Neuronal stem cell (in vitro differentiated cells): ENCODE measurements at places on chromosomes 13 and 19.

GRCh38 chr13:96229356-96229755, 139.4 kb downstream of the HS6ST3 start:
- no peak for DNase-seq
- no peak overlapping the region for H3K27ac ChIP-seq
- H3K4me1 ChIP-seq: no peaks in the 10 kb centered on the region
- no peaks in the 10 kb centered on the region for H3K36me3 ChIP-seq
- no peak overlapping the region for H3K4me3 ChIP-seq

DNA sequence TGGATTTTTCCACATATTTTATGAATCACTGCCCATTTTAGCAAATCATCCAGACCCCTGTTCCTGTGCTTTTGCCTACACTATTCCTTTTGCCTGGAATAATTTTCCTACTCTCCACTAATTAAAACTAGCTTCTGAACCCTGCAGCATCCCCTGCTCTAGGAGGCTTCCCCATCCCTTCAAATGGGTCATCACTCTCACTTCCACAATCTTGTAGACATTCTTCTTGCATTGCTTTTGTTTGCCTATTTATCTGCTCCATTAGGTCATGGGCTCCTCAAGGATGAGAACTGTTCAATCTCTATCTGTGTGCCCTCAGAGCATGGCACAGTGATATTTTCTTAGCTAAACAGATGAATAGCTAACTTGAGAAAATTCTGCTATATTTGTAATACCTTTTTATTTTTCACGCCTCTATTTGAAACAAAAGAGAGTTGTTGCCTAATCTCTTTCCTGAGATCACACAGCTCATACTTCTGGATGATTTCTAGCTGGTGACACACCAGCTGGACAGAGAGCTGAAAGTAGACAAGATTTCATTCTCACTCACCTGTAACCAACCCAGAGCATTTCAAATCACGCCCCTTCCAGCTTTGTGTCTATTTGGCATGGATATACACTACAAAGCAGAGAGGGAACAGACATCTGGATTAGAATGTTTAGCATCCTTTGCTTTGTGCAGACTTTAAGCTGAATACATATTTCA, 466.0 kb downstream of the FOXO1 start:
- DNase-seq: no peak
- no peaks in the 10 kb centered on the region for H3K4me1 ChIP-seq
- H3K27me3 ChIP-seq: no peaks in the 10 kb centered on the region

DNA sequence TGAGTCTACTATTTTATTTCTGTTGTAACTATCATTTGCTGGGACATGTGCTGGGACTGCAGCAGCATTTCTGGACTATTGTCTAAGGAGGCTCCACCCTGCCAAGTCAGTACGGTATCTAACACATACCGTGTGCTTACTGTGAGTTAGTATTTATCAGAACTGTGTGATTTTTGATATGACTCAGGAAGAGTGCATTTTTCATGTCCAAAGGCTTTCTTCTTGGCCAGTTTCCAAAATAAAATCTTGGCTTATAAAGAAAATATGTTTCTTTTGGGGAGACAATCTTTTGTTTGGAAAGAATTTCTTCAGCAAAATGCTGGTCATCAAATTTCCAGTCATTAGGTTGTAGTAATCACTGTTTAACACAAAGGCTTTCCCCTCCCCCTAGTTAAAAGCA, 11.6 kb downstream of the PARP4 start:
- no peaks in the 10 kb centered on the region for H3K27me3 ChIP-seq
- H3K36me3 ChIP-seq: peaks cover 10% of the 10 kb centered on the region
- no peak overlapping the region for H3K4me3 ChIP-seq
- no peak overlapping the region for H3K27ac ChIP-seq

DNA sequence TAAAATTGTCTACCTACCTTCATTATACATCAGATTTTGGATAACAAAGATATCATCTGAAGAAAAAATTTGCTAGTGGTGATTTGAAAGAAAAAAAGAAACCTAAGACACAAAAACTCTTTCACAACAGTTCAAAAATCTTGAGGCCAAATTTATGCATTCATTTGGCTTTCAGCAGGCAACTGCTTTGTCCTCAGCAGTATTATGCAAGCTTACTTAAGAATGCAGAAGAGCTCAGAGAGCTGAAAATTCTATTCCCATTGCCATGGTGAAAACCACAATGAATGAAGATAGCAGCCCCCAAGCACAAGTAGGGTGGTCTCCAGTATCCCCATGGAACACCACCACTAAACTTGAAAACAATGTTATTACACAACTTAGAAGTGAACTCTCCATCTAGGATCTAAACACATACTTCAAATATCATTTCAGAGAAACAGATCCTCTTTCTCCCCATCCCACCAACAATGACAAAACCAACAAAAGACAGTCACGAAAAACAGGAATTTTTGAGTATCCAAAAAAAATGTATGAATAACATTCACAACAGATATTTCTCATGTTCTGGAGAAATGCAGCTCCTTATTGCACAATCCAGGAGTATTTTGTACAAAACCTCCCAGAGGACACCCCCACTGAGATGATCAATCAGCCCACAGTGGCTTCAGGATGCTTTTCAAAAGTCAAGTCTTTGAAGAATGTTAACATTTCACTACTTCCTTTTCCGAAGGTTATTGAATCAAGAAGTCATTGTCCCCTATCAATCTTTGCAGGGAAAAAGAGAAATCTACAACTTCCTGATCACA, 192.7 kb downstream of the LHFPL6 start:
- no peaks in the 10 kb centered on the region for H3K27me3 ChIP-seq
- H3K27ac ChIP-seq: no peak overlapping the region
- no peak for DNase-seq
- H3K36me3 ChIP-seq: no peaks in the 10 kb centered on the region
- peaks cover 60% of the 10 kb centered on the region for H3K4me1 ChIP-seq

- H3K27ac ChIP-seq: no peak overlapping the region
- peaks cover 7% of the 10 kb centered on the region for H3K36me3 ChIP-seq
- no peak overlapping the region for H3K4me3 ChIP-seq
- DNase-seq: no peak
- H3K27me3 ChIP-seq: peaks cover 6% of the 10 kb centered on the region
These were observed 3.2 kb upstream of the MEX3D start for GRCh38 chr19:1571358-1571757.

DNA sequence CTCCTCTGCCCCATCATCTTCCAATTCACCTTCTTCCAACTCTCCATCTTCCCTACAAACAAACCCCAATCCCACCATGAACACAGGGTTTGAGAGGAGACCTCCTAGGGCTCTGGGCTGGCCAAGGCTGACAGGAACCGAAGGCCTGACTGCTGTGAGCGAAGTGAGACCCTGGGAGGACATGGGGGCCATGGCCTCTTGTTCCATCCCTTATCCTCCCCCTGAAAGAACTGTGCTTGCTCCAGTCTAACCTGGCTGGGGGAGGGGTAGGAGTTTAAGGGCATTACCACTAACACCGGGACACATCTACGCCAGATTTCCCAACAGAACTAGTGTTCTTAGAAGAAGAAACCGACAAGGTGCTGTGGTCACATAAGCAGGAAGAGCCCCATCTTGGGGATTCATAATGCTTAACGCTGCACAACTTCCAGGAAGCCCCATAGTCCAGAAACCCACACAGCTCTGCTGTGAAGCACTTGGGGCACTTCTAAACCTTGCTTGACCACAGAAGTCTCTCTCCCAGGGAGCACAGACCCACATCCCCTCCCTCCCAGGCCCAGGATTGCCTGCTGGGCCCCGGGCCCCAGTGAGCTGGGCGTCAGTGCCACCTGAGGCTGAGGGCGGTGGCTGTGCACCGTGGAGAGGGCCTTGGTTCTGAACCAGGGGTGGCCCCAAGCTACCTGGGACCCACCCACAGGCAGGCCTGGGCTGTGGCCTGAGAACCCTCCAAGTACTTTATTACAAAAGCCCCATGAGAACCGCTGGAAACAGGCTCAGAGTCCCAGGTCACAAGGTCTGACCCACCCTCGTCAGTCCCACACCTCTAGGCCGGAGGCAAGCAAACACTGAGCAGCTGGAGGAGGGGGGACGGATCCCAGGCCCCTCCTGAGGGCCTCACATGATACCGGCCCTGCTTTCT, 18.8 kb downstream of the ZC3H4 start:
- H3K36me3 ChIP-seq: peaks cover 84% of the 10 kb centered on the region
- no peak overlapping the region for H3K4me3 ChIP-seq
- DNase-seq: no peak
- no peaks in the 10 kb centered on the region for H3K27me3 ChIP-seq

GRCh38 chr13:108439556-108439955, 170.0 kb downstream of the TNFSF13B start:
- H3K4me3 ChIP-seq: no peak overlapping the region
- no peak overlapping the region for H3K27ac ChIP-seq

DNA sequence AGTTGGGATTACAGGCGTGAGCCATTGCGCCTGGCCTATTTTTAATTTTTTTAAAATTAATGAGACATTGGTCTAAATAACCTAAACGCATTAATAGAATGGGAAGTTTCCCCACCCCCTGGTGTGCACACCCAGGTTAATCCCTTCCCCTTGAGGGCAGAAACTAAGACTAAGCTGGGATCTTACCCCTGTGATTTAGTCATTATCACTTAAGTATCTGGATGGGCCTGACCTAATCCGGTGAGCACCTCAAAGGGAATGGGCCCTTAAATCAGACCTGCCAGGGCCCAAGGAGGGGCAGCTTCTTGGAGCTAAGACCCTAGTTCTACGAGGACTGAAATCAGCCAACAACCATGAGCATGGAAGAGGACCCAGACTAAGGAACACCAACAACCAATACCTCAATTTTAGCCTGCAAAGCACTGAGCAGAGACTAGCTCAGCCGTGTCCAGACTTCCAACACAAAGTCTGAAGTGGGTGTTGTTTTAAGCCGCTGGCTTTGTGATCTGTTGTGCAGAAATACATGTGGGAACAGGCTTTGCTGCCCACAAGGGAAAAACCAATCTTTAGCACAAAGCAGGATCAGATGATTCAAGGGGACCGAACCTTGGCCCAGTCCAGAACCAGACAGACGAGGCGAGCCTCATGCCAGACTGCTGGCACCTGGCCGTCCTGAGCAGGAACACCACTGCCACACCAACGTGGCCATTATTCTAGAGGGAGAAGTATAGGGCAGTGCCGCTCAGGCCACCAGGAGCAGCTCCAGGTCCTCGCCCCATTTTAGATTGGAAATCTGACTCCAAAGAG, 7.1 kb downstream of the UBE2S start:
- DNase-seq: no peak
- H3K4me3 ChIP-seq: no peak overlapping the region
- no peak overlapping the region for H3K27ac ChIP-seq
- peaks cover under 1% of the 10 kb centered on the region for H3K4me1 ChIP-seq
- peaks cover 38% of the 10 kb centered on the region for H3K36me3 ChIP-seq

DNA sequence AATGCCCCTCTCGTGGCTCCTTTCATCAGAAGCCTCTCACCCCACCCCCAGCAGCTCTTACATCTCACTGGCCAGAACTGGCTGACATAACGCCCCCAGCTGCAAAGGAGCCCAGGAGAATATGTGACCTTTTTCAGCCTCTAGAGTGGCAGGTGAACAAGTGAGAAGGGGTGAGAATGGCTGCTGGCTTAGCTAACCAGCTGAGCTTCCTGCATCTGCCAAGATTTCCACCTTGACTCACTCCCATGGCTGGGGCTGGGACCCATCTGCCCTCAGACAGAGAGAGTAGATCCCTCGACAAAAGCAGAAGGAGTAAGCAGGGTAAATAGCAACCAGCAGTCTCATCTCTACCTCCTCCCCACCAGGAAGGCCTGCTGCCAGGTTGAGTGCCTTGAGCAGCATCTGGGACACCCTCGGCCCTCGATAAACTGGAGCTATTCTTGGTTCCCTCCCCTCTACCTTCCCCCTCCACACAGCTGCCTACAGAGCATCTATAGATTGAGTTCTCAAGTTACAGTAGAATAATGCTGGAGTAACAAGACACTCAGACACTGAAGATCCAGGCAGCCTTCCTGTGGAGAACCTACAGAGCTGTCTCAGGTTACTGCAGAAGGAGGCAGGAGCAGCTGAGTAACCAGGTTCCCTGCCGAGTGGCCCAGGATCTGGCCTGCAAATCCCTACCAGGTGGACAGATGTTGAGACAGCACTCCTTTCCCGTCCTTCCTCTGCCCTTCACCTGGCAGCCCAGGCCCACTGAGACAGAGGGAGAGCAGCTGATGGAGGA, 15.5 kb downstream of the KASH5 start:
- no peak for DNase-seq
- peak overlapping the region; percentile 90 for H3K27ac ChIP-seq
- no peaks in the 10 kb centered on the region for H3K36me3 ChIP-seq
- no peaks in the 10 kb centered on the region for H3K27me3 ChIP-seq

DNA sequence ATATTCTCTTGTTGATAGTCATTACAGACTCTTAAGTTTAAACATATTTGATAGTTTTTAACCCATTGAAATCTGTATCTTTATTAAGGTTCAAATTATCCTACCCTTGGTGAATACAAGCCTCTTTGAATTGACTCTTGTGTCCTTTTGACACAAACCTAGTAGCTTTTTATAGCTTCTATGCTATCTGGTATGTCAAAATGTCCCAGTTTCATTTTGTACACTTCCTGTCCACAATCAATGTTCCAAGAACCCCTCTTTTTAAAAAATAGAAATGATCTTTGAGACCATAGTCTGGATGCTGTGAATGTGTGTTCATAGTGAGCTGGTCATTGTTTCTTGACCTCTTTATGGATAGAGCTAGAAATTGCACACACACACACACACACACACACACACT, 39.2 kb upstream of the FGF14 start:
- H3K27ac ChIP-seq: no peak overlapping the region
- no peak for DNase-seq
- H3K4me1 ChIP-seq: peaks cover 3% of the 10 kb centered on the region
- no peaks in the 10 kb centered on the region for H3K27me3 ChIP-seq
- no peak overlapping the region for H3K4me3 ChIP-seq

- no peaks in the 10 kb centered on the region for H3K27me3 ChIP-seq
- H3K4me1 ChIP-seq: peaks cover 6% of the 10 kb centered on the region
- no peak overlapping the region for H3K27ac ChIP-seq
- peaks cover 23% of the 10 kb centered on the region for H3K36me3 ChIP-seq
- DNase-seq: peak; percentile 20
These were observed 27.1 kb downstream of the MEGF8 start for GRCh38 chr19:42352301-42353259.

DNA sequence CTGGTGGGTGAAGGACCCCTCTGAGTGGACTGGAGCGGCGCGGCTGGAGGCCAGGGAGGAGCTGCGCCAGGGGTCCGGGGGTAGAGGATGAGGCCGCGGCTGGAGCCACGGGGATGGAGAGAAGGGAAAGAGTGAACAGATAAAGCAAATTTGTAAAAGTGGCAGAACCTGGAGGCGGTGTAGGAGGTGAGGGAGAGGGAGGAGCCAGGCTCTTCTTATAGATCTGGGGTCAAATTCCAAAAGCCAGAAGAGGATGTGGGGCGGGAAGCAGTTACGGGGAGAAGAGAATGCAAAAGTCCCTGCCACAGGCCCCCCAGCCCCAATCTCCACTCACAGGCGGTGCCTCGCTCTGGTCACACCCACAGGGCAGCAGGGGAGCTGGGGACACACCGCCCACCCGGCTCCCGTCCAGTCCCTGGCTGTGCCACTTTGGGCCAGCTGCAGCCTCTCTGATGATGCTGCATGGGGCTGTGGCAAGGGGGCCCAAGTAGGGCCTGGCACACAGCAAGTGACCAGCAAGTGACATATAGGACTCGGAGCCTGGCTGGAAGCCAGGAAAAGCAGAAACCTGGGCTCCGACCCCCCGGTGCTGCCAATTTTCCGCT, 11.1 kb downstream of the LRRC4B start:
- H3K27ac ChIP-seq: peak overlapping the region; percentile 83
- H3K4me1 ChIP-seq: peaks cover 27% of the 10 kb centered on the region
- DNase-seq: no peak
